ENCODE measurements at places on chromosomes 2 and 18. TPM values are rescaled to one million over a fixed set of nuclear protein-coding genes. Genes with fewer than 3 reads are reported as not detected.

Gene UGT1A6
- total RNA-seq: not detected

Gene IL36A
- total RNA-seq: not detected

Gene TBC1D8
- 34.0 TPM for total RNA-seq

Gene SLC14A1
- total RNA-seq: 22.7 TPM

Gene TLX2
- 2.8 TPM for total RNA-seq

Gene OXER1
- total RNA-seq: not detected

Gene KCNS3
- total RNA-seq: 11.2 TPM

Gene RPRM
- total RNA-seq: 0.75 TPM

Gene PAX8
- total RNA-seq: 1.6 TPM

Gene CD8B
- total RNA-seq: not detected

Gene SCYGR8
- not detected for total RNA-seq

Gene HTR2B
- not detected for total RNA-seq

Gene LYPD6
- 0.53 TPM for total RNA-seq

Gene SEMA4C
- total RNA-seq: 37.1 TPM

Gene EPB41L3
- total RNA-seq: 5.2 TPM

Gene REG3G
- 1.1 TPM for total RNA-seq

Gene DUSP2
- 17.0 TPM for total RNA-seq

Gene POMC
- total RNA-seq: not detected

Gene TMEM178A
- total RNA-seq: 0.38 TPM

Gene PCARE
- total RNA-seq: not detected

Gene RAB6C
- total RNA-seq: not detected

Gene TTR
- total RNA-seq: not detected

Gene MFSD6
- total RNA-seq: 7.0 TPM

Gene FTCDNL1
- 1.8 TPM for total RNA-seq

Gene LHCGR
- total RNA-seq: not detected

Gene GPR55
- 0.94 TPM for total RNA-seq

Gene LRRC30
- total RNA-seq: not detected

Gene BOLL
- not detected for total RNA-seq

Gene KLHL30
- total RNA-seq: 0.04 TPM

Gene CAPN14
- 0.98 TPM for total RNA-seq

Gene ALKAL2
- not detected for total RNA-seq

Gene FBXO15
- 0.96 TPM for total RNA-seq

Gene SAG
- total RNA-seq: not detected

Data from A375 (cell line).